ENCODE measurements at places on chromosomes 12 and 14. TPM values are rescaled to one million over a fixed set of nuclear protein-coding genes. Genes with fewer than 3 reads are reported as not detected.

GRCh38 chr12:53231921-53232645 lies at the start of gene RARG:
Gene RARG, minus strand, starts transcription at chr12:53232209. Its CDS starts 4,664 bp downstream, at chr12:53227545.
- peak; percentile 81 for DNase-seq

DNA sequence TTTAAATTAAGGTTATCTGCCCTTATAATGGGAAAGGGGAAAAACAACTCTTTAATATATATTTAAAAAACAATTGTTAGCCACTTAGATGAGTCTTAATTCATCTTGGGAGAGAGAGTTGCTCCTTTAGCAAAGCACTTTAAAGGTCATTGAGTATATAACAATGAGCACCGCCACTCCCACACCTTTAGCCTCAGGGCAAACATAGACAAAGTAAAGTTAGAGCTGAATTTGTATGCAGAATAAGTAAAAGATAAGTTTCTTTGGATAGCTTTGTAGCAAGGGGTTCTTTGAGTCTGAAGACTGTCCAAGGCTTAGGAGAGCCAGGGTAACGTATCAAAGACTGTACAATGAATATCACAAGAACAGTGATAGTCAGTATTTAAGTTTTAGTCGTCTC lies 728.8 kb upstream of the LMO3 start:
- DNase-seq, result no peak

- no peak for DNase-seq
Measured at GRCh38 chr12:110923192-110923591, 2.8 kb upstream of the MYL2 start.

GRCh38 chr12:12616512-12617310 lies 5.0 kb downstream of the CREBL2 start:
- no peak for DNase-seq

DNA sequence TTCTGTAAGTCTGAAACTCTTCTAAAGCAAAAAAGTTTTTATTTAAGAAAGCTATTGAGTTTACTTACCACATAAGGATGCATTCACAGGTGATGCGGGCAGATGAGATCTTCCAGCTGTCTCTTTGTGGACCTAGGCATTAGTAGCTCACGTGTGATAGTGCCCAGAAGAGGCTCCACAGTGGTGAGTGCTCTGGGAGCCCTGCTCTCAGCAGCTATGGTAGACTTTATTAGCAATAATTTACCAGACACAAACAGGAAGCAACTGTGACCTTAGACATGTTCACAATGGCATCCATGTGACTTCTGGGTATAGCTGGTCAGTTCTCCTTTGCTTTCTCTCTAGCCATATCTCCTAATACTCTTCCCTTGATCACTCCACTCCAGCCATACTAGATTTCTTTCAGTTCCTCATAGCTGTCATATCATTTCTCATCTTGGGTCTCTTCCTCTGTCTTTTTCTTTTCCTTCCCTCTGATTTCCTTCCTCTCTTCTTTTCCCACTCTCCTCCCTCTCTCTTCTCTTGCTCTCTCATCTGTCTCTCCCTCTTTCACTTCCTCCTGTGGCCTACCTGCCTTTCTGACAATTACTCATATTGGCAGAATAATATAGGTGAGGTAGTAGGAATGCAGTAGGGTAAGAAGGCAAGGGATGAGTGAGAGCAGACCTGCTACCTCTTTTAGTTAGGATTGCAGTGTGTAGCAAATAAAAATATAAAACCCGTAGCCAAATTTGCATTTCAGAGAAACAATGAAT lies 75.2 kb upstream of the SCAF11 start:
- DNase-seq, result no peak

Gene CRIP2
- 46.2 TPM for total RNA-seq

DNA sequence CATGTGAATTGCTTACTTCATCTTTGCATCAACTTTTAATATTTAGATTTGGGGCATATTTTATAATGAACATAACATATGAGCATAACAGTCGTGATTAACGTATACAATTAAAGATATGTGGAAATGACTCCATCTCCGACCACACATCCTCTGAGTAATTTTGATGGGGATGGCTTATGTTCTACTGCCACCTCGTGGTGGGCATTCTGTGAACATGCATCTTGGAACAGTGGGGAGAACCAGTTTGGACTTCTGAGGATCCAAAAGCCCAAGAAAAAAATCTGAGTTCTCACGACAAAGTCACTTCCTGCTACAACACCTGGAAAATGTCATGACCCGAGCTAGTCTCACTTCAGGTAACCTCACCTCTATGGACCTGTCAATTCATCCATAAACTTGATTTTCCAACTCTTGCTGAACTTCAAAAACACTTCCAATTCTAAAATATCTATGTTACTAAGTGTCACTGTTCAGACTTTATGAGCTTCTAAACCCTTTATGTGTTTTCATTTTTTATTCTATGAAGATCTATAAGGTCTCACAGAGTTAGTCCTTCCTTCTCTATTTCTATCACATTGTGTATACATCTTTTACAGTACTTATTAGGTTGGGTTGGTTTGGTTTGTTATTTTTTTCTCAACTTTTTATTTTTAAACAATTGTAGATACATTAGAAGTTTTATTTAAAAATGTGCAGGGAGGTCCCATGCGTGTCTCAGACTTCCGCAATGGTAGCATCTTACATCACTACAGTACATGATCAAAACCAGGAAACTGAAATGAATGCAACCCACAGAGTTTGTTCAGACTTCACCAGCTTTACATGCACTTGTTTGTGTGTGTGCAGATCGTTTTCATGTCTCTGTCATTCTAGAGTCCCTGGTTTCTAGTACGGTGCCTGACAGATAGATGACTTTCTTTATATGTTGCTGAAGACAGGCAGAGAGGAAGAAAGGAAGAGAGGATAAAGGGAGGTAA lies 38.2 kb upstream of the STAB2 start:
- DNase-seq, result peak; percentile 48

- no peak for DNase-seq
Measured at GRCh38 chr12:90028635-90029051, 320.0 kb upstream of the ATP2B1 start.

DNA sequence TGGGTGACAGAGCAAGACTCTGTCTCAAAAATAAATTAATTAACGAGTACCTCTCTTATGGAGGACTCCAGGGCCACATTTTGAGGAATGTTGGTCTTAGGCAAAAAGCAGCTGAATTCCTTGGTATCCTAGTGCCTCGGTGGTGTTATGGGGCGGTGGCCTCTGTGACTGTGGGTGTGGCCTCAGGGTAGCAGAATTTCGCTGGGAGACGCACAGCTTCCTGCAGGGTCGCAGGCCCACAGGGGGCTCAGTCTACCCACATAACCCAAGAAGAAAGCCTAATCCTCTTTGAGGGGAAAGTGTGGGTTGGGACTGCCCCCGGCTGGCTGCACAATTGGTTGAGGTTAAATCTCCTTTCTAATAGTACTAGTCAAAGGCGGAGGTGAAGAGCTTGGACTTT lies 11.2 kb upstream of the SERPINA4 start:
- DNase-seq, result no peak

DNA sequence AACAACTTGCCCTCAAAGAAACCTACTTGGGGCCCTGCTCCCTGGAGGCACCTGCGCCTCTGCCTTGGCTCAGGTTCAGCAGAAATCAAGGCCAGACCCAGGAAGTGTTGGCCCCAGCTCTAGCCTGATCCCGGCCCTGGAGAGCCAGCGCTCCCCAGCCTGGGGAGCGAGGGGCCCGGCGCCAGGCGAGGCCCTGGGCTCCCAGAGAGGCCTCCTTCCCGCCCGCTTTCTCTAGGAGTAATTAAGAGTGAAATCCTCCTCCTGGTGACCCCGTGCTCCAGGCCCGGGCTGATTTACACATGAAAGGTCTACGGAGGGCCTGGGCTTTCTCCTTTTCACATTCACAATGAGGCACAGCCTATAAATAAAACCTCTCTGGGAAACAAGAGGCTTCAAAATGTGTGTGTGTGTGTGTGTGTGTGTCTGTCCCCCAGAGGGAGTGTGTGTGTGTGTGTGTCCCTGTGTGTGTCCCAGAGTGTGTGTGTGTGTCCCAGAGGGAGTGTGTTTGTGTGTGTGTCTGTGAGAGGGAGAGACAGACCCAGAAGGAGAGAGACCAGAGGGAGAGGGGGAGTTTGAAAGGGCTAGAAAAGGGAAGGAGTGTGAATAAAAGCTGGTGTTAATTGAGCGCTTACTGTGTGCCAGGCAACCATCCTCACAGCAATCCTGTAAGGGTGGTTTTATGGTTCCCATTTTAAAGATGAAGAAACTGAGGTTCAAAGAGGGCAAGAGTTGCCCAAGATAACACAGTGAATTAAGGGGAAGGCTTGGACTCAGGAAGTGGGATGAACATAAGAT lies 23.8 kb upstream of the COX6A1 start:
- DNase-seq, result no peak

Gene ERP27
- total RNA-seq, result 0.96 TPM

Gene OR4K17
- total RNA-seq, result not detected

Gene CISTR
- total RNA-seq, result not detected

GRCh38 chr12:108253540-108253939 lies 85.6 kb downstream of the CMKLR1 start:
- DNase-seq, result no peak

- no peak for DNase-seq
Measured at GRCh38 chr12:121983536-121984210, 38.0 kb upstream of the BCL7A start.

DNA sequence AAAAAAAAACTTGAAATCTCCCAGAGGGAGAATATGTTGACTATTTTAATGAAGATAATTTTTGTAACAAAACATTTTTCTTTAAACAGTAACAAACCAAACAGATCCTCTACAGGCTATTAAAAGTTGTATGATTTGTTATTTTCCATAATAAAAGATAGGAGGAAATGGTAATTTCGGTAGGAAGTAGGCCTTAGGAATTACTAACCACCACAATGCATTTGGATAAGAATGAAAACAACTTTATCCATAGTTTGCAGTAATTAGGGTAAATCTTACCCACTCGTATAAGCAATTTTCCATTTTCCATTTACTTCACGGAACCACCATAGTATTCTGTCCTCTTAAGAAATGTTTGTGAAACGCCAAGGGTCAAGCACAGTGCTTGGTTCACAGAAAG lies 6.0 kb downstream of the USP44 start:
- DNase-seq, result no peak

GRCh38 chr14:52021957-52022600 lies 32.7 kb downstream of the RTRAF start:
- DNase-seq, result no peak
